ENCODE measurements at places on chromosomes 11 and 22.

- DNase-seq: no peak
These were observed 1.9 kb downstream of the SYVN1 start for GRCh38 chr11:65132238-65132987.

- peak; percentile 43 for DNase-seq
These were observed 651.1 kb downstream of the METTL15 start for GRCh38 chr11:28759311-28759710.

DNA sequence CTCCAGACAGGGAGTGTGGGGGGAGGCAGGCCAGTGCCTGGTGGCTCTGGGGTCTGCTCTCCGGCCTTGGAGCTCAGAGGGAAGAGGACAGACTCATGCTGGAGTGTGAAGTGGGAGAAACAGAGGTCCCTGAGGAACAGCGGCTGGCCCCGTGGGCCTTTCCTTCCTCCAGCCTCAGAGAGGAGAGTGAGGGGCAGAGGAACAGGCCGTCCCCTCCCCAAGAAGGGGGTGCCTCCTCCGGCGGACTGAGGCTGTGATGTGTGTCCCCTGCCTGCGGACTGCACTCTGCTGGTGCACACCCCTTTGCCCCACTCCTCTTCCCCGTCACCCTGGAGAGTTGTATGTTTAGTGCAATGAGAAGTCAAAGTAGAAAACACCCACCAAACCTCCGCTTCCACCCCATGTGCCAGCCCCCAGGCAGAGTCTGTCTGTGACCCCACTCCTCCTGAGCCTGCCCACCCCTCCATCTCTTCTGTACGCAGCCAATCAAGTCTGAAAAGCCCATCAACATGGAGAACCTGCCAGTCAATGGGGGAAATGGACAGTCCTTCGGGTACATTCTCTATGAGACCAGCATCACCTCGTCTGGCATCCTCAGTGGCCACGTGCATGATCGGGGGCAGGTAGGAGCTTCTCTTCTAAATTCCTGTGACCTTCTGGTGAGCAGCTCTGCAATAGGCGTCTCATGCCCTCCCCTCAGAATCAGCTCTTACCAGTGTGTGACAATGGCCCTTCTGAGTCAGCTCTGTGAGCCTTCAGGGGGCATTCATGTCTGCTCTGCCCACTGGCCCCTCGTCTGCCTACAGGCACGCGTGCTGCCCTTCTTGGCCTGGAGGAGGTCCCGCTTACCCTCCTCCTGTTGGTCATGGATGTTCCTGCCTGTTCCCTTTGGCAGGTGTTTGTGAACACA lies 39.0 kb downstream of the GLB1L2 start:
- no peak for DNase-seq

- DNase-seq: no peak
These were observed 13.5 kb upstream of the OSBP2 start for GRCh38 chr22:30680991-30681770.

DNA sequence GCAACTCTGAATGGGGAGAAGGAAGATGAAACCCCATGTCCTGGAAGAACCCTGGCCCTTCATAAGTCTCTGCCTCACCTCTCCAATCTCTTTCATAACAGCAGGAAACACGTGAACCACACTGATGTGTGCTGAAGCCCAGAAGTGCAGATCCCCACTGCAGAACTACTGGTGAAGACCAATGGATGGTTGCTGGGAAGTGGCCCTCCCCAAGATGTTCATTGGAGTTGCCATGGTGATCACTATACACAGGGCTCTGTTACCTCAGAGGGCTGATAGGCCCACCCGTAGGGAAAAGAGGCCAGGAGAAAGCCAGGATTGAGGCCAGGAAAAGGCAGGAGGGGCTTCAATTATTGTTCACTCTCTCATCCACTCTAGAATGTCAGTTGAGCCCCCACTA lies 11.6 kb downstream of the TST start:
- peak; percentile 70 for DNase-seq
